GM12891 (cell line): ENCODE measurements at places on chromosomes 3 and 15.

- DNase-seq = no peak
Measured at GRCh38 chr15:77599899-77600298, 32.8 kb downstream of the LINGO1 start.

- no peak for DNase-seq
Measured at GRCh38 chr3:18344306-18345014, 80.7 kb downstream of the SATB1 start.

DNA sequence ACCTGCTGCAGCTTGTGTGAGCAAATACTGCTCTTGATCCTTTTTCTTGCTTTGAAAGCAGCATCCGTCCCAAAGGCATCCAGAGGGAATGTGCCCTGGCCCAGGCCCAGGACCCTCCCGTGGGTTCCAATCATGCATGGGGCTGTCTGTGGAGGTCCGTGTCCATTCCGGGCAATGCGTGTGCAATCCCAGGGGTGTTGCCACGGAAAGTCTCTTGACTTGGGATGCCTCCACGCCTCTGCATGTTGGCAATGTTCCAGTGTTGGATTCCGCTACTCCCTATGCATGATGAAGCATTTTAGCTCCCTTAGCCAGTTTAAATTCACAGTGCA is 105.7 kb downstream of the SNRPN start:
- DNase-seq = no peak

GRCh38 chr3:184291044-184291737 is 7.8 kb upstream of the PSMD2 start:
- DNase-seq = no peak

- DNase-seq = no peak
Measured at GRCh38 chr15:45644437-45644836, 9.6 kb downstream of the SQOR start.

DNA sequence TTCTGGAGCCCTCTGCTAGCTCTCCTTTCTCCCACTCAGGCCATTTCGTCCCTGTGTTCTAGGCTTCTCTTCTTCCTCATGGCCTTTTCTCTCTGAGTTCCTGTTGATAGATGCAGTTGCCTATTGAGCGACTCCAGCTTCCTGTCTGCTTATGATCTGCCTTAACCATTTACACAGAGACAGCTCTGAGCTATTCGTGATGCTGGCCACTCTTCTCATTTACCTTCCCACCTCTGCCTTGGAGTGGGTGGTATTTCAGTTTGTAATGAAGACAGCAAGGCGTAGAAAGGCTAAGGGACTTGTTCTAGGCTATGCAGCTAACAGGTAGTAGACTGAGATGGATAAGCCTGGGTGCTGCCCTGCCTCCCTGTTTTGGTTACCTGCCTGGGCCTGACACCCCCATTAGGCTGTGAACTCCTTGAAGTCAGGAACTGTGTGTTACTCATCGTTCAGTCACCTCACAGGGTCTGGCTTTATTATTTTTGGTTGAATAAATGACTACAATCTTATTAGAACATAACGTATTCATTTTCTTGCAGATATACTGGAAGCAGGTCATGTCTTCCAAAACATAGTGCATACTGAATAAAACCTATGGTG is 12.6 kb upstream of the ZBTB47 start:
- no peak for DNase-seq

DNA sequence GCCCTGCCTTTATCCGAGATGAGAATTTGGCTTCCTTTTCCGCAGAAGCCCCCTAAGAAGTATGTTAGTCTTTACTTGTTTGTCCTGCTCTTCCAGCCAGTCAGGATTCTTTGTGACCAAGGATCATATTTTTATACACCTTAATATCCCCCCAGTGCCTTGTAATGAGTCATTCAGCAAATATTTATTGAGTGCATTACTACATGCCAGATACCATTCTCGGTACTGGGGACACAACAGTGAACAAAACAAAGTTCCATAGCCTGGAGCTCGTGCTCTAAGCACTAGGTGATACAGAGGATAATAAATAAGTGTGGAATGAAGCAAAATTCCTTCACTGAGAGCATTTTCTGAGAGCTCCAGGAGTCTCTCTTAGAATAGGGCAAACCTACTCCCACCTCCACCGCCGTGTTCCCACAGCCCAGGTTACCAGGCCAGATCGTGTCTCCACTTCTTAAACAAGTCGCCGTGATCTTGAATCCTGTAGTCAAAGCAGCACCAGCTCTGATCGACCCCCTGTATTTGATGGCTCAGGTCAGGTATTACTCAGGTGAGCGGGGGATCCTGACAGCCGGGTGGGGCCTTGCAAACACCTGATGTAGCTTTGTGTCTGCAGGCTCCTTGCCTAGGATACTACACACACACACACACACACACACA is 18.5 kb downstream of the TTC21A start:
- DNase-seq = no peak

GRCh38 chr3:3817865-3818264 is 18.6 kb downstream of the LRRN1 start:
- no peak for DNase-seq

- no peak for DNase-seq
Measured at GRCh38 chr15:68830141-68830785, 9.6 kb upstream of the ANP32A start.

GRCh38 chr3:84978843-84979242 is 20.1 kb downstream of the CADM2 start:
- DNase-seq = no peak

GRCh38 chr15:69606144-69606543 is 153.5 kb downstream of the RPLP1 start:
- no peak for DNase-seq
